Adipocyte (in vitro differentiated cells): ENCODE measurements at places on chromosomes 16 and 17.

GRCh38 chr17:27978689-27979175 lies 63.7 kb upstream of the NLK start:
- no peak for DNase-seq

- peak; percentile 94 for DNase-seq
Observed at GRCh38 chr17:19447085-19447583, 36.1 kb downstream of the RNF112 start.

GRCh38 chr17:73910821-73911515 lies 266.7 kb upstream of the SDK2 start:
- no peak for DNase-seq

- DNase-seq: no peak
Observed at GRCh38 chr16:23523321-23523720, 13.0 kb upstream of the GGA2 start.

GRCh38 chr17:74380086-74380958 lies 13.0 kb downstream of the GPR142 start:
- no peak for DNase-seq

GRCh38 chr16:67546761-67547422 lies 15.4 kb upstream of the CTCF start:
- peak; percentile 81 for DNase-seq

DNA sequence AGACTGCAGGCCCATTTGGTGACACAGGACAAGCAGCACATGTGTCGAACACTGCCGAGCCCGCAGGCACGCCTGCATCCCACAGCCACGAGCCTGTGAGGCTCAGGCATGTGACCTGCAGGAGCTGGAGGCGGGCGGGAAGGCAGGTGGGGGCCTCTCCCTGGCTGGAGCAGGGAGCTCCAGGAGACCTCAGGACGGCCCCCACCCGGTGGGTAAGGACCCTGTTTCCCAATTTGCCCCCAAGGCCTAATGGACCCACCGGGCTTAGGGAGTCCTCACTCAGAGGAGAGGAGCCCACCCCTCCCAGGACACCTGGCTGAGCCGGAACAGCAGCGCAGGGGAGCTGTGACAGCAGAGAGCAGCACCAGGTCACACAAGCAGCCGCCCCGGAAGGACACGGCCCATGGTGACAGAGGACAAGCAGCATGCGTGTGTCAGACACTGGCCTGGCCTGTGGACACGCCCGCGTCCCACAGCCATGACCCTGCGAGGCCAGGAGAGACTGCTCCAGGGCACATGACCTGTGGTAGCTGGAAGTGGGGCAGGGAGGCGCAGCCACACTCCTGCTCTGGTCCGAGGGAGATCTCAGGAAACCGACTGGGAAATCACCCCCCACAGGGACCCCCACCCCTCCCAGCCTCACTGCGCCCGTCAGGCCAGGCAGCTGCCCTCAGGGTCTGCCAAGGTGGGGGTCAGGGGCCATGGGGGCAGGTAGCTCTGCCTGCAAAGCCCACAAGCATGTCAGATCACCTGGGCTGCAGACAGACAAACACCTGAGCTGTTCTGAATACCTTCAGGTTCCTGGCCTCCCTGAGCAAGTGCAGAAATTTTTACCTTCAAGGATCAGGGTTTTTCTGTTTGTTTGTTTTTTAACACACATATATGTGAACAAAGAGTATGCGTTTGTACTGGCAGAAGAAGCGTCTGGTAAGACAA lies 2.4 kb downstream of the SPSB3 start:
- DNase-seq: no peak

- no peak for DNase-seq
Observed at GRCh38 chr17:78210111-78210510, 3.9 kb upstream of the BIRC5 start.

DNA sequence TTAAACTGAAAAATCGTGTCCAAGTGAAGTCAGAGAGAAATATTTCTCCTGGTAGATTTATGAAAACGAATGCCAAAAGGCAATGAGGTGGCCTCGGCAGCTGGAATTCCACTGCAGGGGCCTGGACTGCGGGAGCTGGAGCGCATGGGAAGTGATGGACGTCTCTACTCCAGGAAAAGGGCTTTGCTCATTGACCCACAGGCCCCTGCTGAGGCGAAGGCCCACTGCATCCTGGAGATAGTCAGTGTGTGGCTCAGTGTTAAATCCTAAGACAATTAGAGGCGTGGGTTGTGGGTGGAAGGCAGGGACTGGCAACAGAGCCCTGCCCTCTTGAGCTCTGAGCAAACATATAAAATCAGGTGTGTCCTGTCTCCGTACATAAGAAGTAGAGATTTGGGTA lies 191.4 kb downstream of the SLC39A11 start:
- DNase-seq: no peak

DNA sequence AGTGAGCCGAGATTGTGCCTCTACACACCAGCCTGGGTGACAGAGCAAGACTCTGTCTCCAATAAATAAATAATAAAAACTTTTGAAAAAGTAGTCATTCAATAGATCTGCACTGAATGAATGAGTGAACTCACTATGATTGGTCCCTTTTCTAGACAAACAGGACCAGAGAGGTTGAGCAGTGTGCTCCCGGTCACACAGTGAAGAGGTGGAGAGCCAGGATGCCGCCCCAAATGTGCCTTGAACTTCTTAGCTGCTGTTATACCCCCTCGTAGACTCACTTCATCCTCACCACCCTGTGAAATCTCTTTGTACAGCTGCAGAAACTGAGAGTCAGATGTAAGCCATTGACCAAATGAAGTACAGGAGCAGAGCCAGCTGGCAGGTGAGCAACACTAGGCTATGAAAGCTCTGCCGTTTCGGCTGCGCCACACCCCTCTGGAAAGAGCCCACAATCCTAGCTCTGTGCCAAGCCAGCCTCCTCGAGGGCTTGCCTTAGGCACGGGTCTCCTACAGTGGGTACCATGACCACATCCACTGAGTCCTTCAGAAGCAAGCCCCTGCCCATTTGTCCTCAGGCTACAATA lies 7.8 kb upstream of the KIAA0513 start:
- DNase-seq: no peak

- peak; percentile 48 for DNase-seq
Observed at GRCh38 chr17:65277576-65277975, 140.4 kb downstream of the RGS9 start.

DNA sequence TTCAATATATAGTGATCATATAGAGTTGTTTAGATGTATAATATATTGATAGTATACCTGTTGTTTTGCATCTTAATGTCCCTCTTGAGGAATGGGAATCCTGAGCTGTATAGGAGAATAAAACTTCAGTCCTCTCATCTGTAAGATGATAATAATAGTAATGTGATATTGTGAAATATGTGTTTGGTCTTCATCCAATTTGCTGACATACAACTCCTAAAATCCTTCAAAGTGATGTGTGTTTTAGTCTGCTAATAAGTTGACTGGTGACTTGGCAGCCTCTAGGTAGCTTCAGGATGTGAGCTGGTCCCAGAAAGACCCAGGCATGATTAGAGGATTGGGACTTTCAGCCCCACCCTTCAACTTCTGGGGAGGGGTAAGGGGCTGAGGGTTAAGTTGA lies 22.8 kb upstream of the NFAT5 start:
- peak; percentile 57 for DNase-seq

- DNase-seq: no peak
Observed at GRCh38 chr16:67237396-67238277, 9.6 kb downstream of the FHOD1 start.

DNA sequence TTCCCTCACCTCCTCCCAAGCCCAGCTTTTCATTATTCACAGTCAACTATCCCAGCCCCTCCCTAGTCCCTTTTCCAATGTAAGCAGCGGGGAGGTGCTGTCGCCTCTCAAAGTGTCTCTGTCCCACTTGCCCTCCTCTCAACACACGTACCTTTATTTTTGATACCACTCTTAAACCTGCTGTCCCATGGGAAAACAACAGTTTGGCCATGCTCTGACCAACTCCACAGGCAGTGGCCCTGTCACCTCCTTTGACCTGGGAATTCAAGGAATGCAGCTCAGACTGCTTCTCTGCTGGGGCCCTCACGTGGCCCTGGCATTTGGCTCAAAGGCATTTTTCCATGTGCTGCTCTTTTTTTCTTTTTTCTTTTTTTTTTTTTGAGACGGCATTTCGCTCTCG lies 4.2 kb downstream of the LYRM9 start:
- DNase-seq: no peak

DNA sequence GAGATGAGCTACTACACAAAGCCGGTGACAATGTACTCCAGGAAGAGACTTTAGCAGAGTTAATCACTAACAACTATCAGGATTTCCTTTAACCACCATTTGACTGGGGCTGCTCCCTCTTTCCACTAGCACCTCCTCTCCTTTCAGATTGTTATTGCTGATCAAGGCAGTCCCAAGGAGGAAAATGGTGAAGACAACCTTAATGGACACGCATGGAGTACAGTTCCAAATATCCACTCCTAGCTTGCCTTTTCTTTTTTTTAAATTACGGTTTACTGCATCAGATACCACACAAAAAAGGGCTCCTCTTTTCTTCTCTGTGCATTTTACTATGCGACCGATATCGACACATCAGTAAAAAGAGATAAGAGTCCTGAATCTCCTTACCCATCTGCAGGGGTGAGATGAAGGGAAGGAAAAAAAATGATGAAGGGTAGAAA lies 30.9 kb downstream of the FAM222B start:
- DNase-seq: peak; percentile 42

DNA sequence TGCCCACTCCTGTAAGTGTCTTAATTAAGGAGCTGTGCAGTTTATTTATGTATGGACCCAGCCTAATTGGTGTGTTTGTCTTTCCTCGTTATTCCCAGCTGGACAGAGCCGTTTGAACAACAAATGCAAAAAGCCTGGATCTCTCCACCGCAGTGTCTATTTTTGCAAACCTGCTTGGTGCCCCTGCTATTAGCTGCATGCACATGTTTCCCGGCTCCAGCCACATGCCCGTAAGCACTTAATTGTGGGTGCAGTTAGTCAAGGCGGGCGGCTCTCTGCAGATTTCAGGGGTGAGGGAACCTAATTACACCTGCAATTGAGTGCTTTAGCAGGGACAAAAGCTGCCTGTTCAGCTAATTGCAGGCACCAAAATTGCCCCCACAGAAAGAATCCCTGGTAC lies 74.0 kb upstream of the GSE1 start:
- DNase-seq: no peak

DNA sequence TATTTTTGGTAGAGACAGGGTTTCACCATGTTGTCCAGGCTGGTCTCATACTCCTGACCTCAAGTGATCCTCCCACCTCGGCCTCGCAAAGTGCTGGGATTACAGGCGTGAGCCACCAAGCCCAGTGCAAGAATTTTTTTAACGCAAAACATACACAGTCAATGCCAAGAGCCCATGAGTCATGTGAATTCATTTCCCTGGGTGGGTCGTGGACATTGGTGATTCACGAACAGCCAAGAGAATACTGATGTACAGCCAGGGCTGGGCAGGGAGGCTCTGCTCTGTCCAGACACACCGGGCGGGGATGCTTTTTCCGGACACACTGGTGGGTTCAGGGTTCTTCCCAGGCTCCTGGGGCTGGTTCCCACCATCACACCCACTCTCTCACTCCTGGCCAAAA lies 17.7 kb downstream of the SLC38A8 start:
- peak; percentile 82 for DNase-seq

GRCh38 chr16:84369938-84370627 lies 1.7 kb downstream of the ATP2C2 start:
- no peak for DNase-seq

DNA sequence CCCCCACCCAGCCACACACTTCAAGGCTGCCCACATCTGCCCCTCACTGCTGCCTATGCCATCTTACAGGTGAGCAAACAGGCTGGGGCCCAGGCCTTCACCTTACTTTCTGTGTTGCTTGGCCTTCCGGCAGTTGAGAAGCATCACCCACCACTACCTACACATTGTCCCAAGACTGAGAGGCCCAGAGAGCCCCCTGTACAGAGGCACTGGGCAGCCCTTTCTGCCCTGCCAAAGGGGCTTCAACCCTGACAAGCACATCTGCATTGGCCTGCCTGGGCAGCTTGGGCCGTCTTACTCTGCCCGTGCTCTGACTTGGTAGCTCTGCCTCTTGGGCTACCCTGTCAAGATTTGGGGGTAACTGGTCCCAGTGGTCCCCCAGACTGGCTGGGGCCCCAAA lies 1.2 kb downstream of the MIEF2 start:
- DNase-seq: no peak

GRCh38 chr17:29178750-29179231 lies 1.4 kb downstream of the MYO18A start:
- peak; percentile 17 for DNase-seq

DNA sequence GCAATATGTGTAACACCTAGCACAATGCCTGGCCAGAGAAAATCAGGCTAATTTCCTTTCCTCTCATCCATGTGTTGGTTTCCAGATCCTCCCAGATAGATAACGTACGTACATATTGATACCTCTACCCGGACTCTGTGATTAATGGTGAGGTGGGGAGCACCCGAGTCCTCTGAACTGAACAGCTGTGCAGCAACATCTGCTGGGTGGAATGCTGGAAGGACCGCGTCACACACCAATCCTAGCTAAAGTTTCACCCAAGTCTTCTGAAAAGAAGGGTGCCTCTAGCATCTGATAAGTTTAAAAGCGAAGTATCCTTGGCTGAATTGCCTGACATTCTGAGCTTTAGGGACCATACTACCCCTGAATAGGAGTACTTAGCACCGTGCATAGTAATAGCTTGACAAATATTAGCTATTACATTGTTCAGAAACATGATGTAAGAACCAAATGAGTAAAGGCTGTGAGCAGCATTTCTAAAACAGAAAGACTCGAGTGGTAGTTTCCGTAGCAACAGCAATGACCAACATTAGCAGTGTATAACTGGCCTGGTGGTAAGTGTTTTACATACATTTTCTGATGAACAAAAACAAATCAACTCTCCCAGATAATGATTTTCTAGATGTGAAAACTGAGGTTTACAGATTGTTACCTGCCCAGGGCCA lies 91.4 kb downstream of the SYCE1L start:
- no peak for DNase-seq

DNA sequence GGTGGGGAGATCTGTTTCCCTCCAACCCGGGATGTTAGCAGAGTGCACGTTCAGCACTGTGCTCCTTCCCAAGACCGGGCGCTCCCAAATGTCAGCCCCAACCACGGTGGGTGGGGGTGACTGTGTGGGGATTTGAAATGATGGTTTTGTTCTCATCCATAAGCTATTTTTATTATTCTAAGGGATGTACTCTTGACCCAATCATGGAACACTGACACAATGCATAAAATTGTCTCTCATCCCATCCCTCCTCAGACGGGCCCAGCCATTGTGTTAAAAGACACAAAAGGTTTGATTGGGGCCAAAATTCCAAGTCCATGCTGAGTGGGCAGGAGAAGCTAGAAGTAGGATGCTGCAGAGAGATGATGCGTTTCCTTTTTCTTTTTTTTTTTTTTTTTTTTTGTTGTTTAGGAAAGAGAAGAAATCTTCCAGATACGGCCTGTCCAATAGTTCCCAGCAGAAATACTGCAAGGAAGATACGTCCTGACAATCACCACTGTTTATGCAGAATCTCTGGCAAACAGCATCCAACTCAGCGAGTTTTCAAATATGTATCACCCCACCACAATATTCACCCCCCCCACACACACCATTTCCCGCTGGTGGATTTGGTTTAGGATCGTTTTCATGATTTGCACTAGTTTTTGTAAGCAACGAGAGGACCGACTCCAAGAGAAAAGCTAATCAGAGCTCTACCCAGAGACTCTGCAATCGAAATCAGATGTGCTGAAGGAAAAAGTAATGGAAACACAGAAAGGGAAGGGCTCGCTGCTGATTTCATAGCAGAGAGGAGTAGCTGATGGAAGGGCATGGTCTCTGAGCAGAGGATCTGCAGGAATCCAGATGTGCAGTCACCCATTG lies 163.5 kb upstream of the DYNLRB2 start:
- DNase-seq: no peak
